HepG2 (cell line): ENCODE measurements at places on chromosomes 1 and 21.
A peak's percentile ranks its signal among the peaks of the same experiment; 100 is the strongest.

DNA sequence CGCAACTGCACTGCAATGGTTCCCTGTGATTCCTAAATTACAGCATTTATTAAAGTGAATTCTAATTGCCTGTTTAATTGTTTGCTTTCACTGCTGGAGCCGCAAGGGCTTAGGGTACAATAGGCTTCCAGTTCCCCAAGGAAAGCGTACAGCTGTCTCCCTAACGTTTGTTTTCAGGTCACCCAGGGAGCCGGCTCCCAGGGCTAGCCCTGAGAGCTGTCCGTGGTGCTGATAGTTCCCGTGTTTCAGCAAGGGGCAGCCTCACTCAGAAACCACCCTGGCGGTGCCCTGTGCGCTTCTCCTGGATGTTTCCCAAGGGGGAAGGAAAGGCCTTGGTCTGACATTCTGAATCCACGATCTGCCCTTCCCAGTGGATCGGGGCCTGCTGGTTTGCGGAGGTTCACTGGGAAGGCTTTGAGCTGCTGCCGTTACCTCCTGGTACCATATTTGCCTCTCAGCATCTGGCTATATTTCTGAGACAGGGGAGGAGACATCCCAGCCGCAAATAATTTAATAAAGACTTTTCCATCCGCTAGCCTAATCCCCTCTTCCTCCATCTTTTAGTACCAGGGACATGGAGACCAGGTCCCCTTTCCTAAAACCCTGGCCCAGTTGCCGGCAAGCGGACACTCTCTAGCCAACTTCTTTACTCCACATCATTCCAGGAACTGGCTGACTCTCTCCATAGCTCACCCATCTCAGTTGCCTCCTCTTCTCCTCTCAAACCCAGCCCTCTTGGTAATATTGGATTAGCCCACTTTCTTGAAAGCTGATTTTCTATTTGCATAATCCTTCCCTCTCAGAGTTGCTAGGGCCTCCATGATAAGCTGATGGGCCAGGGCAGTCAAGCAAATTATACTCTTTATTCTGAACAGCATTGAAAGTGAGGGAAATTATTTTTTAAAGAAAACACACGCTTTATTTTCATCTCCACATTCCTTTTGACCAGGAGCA, 149.0 kb downstream of the IGSF21 start:
- DNase-seq = peak; percentile 10

- no peak for DNase-seq
Measured at GRCh38 chr1:40985875-40986274, 6.4 kb downstream of the CTPS1 start.

DNA sequence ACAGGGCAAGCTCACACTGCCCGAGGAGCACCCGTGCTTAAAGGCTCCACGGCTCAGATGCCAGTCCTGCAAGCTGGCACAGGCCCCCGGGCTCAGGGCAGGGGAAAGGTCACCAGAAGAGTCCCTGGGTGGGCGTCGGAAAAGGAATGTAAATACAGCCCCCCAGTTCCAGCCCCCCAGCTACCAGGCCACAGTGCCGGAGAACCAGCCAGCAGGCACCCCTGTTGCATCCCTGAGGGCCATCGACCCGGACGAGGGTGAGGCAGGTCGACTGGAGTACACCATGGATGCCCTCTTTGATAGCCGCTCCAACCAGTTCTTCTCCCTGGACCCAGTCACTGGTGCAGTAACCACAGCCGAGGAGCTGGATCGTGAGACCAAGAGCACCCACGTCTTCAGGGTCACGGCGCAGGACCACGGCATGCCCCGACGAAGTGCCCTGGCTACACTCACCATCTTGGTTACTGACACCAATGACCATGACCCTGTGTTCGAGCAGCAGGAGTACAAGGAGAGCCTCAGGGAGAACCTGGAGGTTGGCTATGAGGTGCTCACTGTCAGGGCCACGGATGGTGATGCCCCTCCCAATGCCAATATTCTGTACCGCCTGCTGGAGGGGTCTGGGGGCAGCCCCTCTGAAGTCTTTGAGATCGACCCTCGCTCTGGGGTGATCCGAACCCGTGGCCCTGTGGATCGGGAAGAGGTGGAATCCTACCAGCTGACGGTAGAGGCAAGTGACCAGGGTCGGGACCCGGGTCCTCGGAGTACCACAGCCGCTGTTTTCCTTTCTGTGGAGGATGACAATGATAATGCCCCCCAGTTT, 1.3 kb downstream of the CELSR2 start:
- DNase-seq = no peak

GRCh38 chr1:235675152-235675890, 25.7 kb upstream of the GNG4 start:
- peak; percentile 39 for DNase-seq

DNA sequence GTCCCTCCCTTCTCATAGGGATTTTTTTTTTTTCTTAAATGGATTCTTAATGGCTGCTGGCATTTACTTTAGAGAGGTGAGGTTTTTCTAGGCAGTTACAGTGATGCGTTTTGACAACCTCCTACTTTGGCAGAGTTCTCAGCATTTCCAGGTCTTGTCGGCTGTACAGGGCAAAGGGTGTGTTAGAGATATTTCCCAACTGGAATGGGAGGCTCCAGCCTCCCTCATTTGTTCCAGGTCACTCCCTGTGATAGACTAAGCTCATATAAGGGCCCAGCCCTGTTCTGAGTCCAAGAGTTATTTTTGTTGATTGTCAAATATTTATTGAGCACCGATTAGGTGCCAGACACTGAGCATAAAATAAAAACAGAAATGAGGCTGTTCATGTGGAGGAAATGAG, 7.6 kb upstream of the XKR8 start:
- no peak for DNase-seq

DNA sequence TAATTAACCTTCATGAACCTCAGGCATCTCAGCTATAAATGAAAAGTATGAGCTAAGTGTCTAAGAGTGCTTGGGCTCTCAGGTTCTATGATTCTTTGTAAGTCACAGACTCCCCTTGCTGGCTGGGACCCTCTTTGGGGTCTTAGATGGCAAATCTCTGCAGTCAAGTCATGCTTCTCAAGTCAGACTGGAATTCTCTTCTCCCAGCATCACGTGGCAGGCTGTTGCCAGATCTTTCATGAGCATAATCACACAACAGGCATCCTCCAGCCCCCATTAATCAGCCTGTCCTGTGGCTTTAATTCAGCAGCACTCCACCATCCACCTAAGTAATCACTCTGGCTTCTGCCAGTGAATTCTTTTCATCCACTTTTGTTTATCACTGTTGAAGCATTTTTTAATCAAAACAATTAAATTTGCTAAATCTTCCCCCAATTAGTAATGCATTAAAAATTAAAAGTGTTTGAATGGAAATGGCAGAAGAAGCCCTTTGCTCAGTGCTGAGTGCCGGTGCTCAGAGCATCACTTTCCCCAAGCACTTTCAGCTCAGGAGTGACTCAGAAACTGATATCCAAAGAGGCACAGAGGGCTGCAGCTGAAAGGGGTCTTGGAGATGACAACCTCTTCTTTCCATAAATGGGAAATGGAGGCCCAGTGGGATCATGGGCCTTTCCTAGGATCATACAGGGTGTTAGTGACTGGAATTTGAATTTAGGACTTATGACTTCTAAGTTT, 50.2 kb downstream of the C8A start:
- no peak for DNase-seq

- no peak for DNase-seq
Measured at GRCh38 chr1:193419295-193419694, 232.9 kb upstream of the B3GALT2 start.

DNA sequence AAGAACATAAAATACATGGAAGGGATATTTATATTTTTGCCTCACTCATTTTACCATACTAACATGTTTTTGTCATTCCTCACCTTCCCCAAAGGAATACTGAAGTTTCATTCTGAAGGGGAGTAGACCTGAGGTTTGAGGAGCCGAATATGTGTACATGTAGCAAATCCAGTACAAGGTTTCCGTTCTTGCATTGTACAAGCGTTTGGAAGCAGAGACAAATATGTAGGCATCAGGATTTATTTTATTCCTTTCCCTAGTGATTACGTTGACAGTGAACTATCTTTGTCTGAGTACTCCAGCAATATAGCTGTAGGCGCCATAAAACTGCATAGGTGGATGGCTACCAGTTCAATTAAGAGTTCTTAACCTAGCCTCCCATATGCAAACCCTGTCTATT, 191.5 kb downstream of the NFIA start:
- DNase-seq = no peak

DNA sequence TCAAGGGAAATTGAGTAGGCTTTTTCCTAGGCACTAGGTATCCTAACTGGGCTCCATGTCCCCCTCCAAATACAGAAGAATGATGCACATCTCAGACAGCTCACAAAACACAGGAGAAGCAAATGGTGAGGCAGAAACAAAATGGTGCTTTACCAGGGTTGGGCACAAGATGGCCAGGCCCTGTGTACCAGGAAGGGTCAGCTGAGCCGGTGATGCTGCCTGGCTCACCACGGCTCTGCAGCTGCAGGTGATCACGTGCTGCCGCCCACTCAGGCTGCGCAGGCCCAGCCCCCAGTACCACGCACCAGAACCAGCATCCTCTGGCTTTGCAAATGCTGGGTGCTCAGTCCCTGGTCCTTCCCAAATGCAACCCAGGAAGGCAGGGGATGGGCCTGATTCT, 993 bp upstream of the DSCAM start:
- DNase-seq = no peak

DNA sequence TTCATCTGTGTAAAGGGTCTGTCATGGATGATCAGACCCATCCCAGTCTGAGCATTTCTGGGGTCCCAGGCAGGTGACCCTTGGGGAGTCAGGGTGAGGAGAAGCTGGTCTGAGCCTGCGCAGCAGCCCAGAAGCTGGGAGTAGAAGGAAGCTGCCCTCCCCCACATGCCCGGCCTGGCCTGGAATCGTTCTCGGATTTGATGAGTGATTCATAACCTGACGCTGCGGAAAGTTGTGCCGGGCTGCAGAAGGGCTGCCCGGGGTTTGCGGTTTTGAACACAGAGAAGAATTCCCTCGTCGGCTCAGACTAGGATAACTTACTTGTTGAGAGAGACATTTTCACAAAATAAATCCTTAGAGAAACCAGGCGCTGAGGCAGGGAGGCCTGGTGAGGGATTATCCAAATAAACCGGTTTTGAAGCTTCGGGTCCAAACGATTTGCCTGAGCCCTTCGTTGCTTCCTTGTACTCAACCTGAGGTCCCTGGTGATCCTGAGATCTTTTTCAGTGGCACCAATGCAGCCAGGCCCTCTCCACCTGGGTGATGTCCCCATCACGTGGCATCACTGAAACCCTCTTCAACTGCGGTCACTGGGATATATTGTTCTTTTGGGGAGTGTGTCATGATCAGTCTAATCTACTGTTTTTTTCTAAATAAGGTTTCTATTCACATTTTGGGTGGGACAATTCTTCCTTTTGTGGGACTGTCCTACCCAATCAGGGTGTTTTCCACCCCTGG, 29.2 kb downstream of the EPHB2 start:
- no peak for DNase-seq

- no peak for DNase-seq
Measured at GRCh38 chr1:30791868-30792267, 34.3 kb upstream of the LAPTM5 start.

DNA sequence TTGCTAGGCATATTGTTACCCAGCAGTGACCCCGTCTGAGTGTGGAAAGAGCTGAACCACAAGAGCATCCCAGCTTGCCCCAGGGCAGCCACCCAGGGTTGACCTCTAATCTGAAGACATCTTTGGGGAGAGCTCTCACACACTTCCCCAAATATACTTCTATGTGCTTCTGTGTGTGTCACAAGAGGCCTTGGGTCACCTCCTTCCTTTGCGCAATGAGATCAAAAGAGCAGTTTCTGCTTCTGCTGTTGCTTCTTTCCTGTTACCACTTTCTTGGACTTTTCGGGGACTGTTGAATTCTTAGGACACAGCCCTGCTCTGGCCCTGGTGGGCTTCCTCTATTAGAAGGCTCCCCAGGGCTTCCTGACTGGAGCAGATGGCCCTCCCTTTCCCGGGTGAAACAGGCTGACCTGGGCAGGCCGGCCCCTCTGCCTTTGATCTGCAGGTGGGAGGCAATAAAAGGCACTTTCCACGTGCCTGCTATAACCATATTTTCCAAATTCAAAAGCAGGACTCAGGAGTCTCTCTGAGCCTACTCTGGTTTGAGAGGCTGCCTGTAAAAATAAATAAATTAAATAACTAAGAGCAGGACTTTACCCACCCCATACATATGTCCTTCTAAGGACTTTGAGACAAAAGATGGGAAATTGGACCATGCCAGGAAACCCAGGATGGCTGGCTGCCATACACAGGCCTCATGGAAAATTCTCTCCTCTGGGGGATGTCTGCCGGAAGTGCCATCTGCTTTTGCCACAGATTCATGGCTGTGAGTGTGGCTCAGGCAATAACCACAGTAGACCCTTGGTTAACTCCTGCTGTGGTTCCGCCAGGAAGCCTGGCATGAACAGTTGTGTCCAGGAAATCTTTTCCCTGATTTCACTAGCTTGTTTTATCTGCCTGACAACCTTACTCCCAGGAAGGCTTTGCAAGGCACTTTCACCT, 28.3 kb upstream of the RCSD1 start:
- no peak for DNase-seq

DNA sequence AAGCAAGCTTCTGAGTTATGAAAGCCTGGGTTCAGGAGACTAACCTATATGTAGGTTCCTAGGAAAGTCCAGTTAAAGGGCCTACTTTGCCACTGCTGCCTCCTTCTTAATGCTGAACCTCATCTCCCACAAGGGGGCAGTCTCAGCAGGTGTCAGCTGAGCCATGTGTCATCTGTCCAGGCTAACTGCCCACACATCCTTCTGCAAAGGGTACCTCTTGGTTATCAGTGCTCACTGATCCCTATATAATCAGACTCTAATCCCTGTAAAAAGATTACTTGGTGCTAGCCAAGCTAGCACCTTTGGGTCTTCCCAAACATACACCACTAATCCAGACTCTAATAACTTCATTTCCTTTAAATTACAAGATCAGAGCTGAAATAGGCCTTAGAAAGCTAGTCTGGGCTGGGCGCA, 9.0 kb downstream of the PRDX1 start:
- peak; percentile 76 for DNase-seq
